ENCODE measurements at places on chromosomes 6 and 20.

- no peak for DNase-seq
Observed at GRCh38 chr20:50722424-50723155, 8.8 kb upstream of the PARD6B start.

GRCh38 chr6:105990151-105990550 is 96.0 kb upstream of the PRDM1 start:
- no peak for DNase-seq

- no peak for DNase-seq
Observed at GRCh38 chr6:53888931-53889330, 94.1 kb downstream of the LRRC1 start.

- peak; percentile 66 for DNase-seq
Observed at GRCh38 chr20:53829724-53830521, 236.3 kb upstream of the ZNF217 start.

DNA sequence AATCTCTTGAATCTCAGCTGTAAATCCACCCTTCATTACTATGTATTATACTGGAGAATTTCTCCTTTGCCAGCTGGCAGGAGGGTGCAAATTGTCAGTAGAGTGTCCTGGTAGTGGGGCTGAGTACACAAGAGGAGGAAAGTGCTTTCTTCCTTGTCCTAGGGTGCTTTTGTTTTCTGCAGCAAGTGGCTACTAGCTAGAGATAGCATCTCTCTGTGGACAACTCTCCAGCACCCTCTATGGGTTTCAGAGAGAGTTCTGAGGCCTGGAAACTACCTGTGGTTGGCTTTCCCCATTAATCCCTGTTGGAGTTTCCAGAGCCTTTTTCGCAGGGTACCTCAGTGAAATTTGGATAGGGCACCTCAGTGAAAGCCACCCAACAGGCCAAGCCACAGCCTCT is 422.5 kb upstream of the RGS17 start:
- peak; percentile 15 for DNase-seq

GRCh38 chr20:57509665-57510237 is 15.2 kb downstream of the CTCFL start:
- no peak for DNase-seq

- DNase-seq, result peak; percentile 81
Observed at GRCh38 chr6:159107451-159108260, 61.5 kb upstream of the FNDC1 start.

GRCh38 chr20:15482525-15482924 is 1090.7 kb downstream of the KIF16B start:
- DNase-seq, result no peak

GRCh38 chr6:125190667-125191066 is 37.1 kb downstream of the TPD52L1 start:
- DNase-seq, result no peak

DNA sequence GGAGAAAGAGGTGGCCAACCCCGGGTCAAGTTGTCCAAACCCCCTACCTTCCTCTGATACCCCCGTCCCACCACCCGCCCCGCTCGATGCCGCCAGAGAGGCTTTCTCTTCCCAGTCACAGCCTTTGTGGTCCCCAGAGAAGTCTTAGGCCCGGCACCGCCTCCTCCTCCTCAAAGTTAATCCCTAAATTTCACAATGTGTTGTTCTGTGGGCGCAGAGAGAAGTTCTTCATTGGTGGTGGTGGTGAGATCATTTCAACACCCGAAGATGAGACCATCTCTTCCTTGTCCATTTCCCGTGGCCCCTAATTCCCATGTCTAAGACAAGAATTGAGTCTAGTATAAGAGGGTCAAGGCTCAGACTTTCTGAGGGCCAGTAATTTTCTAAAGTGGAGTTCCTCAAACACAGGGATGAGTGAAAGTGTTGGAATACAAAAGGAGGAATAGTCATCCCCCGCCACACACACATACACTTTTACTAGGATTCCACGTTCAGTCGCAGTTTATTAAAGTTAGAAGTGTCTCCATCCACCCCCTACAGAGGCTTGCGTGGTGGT is 10.4 kb downstream of the TRIM31 start:
- no peak for DNase-seq

DNA sequence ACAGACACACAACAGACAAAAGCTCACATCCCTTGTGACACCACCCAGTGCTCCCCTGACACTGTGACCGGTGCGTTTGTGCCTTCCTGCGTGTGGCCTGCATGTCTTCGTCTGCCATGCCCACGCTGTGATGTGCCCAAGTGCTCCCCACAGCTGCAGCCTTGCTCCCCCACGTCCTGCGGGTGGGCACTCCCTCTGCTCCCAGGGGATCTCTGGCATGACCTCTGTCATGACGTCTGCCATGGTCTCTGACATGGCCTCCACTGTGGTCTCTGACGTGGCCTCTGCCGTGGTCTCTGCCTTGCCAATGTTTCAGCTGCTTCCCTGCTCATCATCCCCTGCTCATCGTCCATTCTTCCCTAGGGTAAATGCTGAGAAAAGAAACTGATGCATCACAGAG is 200.9 kb downstream of the DLL1 start:
- no peak for DNase-seq

GRCh38 chr20:5401277-5401875 is 84.6 kb upstream of the PROKR2 start:
- peak; percentile 5 for DNase-seq

- no peak for DNase-seq
Observed at GRCh38 chr6:132479131-132479530, 33.8 kb downstream of the STX7 start.

DNA sequence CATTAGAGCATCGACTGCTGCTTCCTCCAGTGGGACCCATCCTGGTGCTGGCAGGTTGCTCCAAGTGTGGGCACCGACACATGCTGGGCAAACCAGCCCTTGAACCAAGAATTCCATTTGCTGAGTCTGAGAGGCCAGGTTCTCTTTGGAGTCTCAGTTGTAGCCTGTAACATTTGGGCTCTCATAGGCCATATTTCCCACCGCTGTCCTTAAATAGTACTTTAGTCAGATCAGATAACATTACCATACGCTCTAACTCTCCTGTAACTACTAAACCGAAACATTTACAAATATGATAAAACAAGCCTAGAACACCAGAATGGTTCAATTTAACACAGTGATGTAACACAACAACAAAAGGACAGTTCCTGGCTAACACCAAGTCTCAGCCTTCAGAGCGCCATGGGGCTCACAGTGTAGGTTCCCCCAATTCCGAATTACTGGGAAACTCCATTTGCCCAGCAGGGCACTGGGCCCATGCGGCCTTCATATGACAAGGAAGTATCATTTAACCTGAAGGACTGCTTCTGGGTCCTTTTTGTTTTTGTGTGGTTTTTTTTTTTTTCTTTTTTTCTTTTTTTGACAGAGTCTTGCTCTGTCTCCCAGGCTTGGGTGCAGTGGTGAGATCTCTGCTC is 28.4 kb upstream of the CD93 start:
- no peak for DNase-seq

- DNase-seq, result no peak
Observed at GRCh38 chr6:50927800-50928199, 109.1 kb downstream of the TFAP2B start.

DNA sequence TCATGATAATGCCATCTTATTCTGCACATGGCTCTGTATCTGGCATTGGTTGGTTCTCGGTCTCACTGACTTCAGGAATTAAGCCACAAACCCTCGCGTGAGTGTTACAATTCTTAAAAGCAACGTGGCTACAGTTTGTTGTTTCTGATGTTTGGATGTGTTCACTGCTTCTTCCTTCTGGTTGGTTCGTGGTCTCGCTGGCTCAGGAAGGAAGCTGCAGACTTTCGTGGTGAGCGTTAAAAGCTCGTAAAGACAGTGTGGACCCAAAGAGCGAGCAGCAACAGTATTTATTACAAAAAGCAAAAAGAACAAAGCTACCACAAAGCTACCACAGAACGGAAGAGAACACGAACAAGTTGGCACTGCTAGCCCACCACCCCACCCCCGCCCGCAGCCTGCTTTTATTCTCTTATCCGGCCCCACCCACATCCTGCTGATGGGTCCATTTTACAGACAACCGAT is 51.1 kb downstream of the MYLIP start:
- DNase-seq, result peak; percentile 97

DNA sequence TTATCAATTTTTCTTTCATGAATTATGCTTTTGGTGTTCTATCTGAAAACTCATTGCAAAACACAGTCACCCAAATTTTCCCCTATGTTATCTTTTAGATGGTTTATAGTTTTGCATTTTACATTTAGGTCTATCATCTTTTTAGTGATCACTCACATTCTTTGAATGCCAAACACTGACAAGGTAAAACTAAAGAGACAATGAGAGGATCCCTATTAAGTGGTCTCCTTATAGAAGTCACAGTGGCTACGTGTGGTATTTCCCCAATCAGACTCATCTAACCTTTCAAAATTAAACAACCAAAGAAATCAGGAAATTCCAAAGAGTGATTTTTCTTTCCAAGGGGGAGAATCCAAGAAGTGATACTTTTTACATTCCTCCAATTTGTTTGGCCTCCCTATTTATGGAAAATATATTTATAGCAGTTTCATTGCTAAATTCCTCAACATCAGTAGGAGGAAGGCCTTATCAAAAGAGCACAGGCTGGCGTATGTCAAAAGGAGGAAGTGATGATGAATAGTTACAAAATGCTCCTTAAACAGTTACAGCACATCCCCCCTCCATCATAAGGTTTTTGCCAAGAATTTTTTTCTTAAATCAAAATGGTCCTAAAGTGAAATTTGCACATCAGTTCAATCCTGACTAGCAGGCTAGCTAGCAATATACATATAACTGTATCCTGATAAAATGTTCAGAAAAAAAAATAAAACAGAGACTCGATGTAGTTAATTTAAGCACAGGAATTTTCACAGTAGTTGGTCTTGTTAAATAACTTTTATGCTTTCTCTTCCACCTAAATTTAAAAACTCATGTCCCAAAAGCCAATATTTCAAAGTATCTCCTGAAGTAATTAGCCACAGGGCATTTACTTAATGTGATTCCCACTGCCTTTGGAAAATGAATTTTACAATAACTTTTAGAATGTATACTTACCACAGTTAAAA is 76.2 kb upstream of the IPCEF1 start:
- DNase-seq, result peak; percentile 82

- no peak for DNase-seq
Observed at GRCh38 chr20:2408111-2408510, 27.4 kb downstream of the TGM6 start.

DNA sequence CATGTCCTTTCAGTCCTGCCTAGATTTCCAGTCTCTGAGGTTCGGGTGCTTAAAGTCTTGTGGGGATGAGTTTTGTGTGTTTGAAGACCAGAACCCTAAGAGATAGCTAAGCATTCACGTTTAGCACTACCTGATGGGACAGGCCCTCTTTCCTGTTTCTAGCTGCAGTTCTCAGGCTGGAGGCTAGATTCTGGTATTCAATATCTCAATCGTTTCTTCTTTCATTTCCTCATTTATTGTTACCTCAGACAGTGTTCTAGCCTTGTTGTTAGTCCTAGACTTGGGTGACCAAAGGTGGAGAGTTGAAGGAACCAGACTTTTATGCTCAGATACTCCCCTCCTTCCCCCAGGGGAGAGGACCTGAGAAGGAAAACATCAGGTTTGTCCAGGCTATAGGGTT is 16.8 kb downstream of the CEP250 start:
- DNase-seq, result no peak

DNA sequence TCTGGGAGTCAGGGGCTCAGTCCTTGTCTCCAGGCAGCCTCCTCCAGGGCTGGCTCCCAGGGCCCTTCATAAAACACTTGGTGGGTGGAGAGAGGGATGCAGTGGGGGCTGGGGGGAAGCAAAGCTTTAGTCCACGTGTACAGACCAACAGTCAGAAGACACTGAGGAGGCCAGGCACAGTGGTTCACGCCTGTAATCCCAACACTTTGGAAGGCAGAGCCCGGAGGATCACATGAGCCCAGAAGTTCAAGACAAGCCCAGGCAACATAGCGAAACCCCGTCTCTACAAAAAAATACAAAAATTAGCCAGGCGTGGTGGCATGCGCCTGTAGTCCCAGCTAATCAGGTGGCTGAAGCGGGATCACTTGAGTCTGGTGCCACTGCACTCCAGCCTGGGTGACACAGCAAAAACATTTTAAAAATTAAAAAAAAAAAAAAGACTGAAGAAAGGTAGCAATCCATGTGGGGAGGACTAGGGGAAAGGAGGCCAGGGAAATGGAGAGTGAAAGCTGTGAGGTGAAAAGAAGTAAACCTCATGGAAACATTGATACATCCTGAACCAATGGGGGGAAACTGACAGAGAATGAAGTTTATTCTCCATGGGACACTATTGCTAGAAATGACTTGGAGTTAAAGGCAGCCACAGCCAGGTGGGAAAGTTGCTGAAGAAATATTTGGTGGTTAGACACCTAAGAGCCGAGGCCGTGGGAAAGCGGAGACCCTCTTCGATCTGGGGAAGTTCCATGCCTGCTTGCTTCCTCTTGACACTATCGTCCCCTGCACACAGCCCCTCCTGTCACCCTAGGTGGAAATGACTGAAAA is 35.4 kb downstream of the PIM1 start:
- DNase-seq, result peak; percentile 82

DNA sequence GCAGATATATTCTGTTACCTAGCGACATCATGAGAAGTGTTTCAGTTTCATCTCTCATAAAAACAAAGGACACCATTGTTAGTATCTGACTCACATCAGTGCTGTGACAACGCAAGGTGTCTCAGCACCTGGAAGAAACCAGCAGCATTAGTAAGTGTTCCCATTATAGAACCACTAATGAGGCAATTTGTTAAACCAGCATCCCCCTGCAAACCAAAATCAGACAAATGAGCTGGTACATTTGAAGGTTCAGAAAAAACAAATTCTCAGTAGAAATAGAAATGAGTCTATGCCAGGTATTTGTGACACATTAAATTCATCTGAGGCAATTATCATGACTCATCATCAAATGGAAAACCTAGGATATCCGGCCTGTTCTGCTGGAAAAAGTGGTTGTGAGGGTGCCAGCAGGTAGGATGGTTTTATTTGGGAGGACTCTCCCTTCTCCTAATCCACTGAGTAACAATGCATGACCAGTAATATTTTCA is 151.7 kb downstream of the TMEM200A start:
- peak; percentile 24 for DNase-seq

GRCh38 chr6:28914941-28915340 is 8.8 kb downstream of the TRIM27 start:
- no peak for DNase-seq

DNA sequence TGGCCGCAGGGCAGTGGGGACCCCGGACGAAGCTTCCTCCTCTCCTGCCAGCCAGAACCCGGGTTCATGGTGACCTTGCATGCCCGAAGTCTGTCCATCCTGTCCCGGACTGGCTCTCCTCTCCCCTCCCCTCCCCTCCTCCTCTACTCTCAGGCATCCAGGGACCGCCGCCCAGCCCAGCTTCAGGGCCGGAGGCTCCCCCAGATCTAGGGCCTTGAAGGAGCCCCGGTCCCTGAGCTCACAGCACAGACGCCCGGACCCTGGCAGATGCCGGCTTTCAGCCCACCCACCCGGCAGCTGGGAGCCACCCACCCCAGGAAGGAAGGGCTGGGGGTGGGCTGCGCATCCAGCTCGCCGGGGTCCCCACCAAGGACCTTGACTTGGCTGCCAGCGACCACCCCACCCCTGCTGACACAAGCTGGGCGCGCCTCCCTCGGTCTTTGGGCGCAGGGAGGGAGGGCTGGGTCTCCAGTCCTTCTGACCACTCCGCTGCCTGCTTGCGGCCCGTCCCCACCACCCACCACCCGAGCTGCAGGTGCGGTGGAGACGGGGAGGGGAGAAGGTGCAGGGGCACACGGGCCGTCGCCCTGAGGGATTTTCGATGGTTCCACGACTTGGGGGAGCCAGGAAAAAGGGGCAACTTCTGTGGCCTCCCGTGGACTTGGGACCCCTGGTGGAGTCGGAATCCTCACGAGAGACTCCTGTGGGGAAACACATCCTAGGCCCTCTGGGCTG is 5.8 kb upstream of the ABHD16B start:
- no peak for DNase-seq

GRCh38 chr6:35474131-35474941 is 6.1 kb downstream of the RPL10A start:
- DNase-seq, result no peak
